ENCODE measurements at places on chromosomes 12 and 14.

GRCh38 chr14:51028361-51028760 is 66.5 kb downstream of the TRIM9 start:
- no peak for DNase-seq

DNA sequence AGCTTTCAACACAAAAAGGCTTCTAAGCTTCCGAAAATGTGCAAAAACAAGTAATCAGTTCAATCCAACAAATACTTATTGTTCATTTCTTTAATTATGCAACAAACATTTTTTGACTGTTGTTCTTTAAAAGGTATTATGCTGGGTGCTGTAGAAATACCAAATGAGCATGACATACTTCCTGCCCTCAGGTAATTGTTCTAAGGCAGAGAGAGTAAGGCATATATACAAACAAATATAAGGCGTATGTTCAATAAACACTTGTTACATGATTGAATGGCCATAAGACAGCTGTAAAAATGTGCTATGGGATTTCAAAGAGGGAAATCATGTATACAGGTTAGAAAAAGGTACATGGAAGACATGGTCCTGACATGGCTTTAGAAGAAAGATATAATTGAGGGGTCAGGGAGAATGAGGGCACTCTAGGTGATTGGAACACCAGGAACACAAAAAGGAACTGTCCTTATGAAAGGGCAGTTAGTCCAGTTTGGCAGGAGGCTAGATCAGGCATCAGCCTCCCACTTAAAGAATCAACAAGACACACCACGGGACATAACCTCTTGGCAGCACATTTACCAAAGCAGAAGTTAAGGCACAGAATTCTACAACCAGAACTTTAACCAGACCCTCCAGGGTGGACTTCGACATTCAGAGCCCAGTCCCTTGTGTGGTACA is 135.8 kb upstream of the SCAF11 start:
- no peak for DNase-seq

DNA sequence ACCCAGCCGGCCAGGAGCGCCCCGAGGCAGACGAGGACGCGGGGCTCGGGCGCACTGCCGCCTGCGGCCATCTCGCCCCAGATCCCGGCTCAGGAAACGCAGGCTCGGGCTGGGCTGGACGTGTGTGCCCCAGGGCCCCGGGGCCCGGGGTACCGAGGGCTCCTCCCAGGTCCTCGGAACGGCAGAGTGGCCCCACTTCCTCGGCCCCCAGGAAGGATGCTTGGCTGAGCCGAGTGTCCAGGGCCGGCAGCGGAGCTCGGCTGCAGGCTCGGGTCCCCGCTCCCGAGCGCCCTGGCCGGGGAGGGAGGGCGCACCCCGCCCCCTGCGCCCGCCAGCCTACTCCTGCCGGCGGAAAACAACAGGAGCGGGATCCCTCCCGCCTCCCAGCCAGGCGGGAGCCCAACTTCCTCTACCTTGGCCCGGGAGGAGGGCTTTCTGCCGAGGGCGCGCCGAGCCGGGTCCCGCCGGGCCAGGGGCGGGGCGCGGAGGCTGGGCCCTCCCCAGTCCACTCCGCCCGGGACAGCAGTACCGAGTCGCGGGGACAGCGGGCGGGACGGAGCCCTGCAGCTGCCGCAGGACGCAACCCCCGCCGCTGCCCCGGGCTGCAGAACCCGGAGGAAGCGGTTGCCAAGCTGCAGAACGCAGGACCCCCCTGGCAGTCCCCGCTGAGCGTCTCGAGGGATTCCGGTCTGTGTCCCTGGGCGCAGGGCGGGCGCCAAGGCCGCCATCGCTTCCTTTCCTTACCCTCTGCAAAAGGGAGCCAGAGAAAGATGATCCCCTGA is at the start of gene VSIG10:
Gene VSIG10, minus strand, starts transcription at position 411 of the 782 bp plus-strand sequence. Its CDS starts 340 bp downstream, at position 71.
- peak; percentile 84 for DNase-seq

DNA sequence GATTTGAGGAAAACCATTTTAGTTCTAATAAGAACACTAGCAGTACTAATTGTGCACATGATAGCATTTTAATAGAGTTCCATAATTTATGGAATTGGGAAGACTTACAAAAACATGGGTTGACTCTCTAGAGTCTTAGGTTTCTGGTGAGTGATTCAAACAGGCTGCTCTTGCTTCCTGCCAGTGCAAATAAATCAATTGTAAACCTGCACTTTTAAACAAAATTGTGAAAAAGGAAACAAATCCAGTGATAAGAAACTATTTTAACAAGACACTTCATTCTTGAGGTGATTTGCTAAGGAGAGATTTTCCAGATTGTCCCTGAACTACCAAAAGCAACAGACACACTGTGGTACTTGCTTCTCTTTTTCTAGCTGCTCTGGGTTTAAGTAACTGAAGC is 112.2 kb downstream of the CACNA1C start:
- no peak for DNase-seq

- peak; percentile 83 for DNase-seq
Observed at GRCh38 chr12:4648501-4649357, at the start of the genes AKAP3 and NDUFA9. AKAP3 (minus strand) TSS chr12:4649051; CDS start chr12:4638196, 10,855 bp downstream. NDUFA9 (plus strand) TSS chr12:4649114; CDS start chr12:4649127, 13 bp downstream.

DNA sequence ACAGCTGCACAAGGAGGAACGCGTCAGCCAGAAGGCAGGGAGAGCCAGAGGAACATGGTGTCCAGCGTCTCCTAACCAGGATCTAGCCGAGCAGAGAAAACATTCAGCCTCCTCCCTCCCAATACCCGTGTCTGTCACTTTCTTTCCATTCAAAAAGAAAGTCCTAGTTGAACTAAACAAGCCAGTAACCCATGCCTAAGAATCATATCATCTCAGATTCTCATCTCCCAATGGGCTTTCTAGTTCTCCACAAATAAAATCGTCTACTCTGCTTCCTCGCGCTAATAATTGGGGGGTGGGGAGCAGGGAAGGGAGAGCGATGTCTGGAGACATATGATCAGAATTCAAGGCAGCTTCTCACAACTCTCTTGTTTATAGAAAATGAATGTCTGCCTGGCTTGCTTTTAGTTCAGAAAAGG is 7.4 kb downstream of the NKX2-1 start:
- no peak for DNase-seq

DNA sequence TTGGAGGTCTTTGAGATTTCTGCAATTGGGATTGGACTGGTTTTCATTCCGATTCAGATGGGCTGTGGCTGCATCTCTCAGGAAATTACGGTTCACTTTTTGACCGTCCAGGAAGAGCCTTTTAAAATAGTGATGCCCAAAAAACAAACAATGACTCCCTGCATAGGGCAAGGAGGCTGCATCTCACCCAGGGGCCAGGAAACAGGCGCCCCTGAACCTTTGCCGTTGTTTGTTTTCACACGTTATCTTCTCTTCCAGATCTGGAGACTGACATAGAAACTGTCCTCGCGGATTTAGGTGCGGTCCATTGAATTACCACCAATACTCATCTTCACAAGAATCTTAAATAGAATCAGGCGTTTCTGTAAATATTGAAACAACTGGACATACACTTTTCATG is 66.0 kb downstream of the FLRT2 start:
- DNase-seq: no peak

DNA sequence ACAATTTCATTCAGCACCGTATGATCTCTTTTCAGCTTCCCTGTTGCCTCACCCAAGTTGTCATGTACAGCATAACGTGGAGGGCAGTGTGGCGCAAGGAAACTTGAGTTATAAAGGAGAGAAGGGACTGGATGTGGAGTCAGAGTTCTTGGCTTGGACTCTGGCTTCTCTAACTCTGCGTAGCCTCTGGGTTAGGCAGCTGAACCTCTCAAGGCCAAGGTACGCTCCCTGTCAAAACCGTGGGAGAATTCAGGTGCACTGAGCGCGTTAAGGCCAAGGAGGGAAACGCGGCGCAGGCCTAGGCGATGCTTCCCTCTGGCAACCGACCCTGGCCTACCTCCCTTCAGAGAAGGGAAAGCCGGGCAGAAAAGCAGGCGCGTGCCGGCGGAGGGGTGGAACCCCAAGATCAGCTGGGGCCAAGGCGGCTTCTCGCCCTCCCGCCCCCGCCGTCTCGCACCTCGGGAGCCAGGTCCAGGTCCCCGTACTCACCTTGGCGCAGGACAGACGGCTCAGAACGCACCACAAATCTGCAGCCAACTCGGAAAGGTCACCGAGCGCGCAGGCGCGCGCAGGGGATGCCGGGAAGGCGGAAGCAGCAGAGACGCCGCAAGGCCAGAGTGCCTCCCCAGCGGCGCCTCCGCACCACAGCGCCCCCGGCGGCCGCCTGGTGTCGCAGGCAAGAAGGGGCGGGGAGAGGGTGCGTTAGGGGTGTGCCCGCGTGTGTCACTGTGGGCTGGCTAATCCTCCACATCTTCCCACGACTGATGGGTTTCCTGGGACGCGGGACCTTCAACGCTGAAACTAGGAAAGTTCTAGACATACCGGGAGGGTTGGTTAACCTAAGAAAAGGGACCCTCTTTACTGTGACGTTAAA is 7.0 kb upstream of the TDRD9 start:
- DNase-seq: peak; percentile 92

DNA sequence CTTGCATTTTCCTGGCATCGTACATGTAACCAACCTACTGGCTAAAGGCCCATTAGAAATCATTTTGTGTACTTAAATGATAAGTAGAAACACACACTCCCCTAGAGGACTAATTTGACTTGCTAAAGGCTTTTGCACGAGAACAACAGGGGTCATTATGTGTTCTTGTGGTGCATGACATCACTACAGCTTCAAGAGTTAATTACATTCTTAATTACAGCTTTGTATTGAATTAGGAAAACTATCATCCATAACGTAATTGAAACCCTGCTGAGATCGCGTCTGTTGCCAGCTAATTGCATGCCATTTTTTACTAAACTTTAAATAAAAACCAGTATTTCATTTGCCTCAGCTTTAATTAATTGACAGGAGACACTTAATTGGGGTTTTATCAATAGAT is 51.4 kb downstream of the TMEM132C start:
- DNase-seq: no peak

GRCh38 chr12:130212384-130212989 is 50.2 kb downstream of the FZD10 start:
- no peak for DNase-seq

GRCh38 chr14:99497894-99498293 is 16.7 kb downstream of the CCNK start:
- DNase-seq: no peak

DNA sequence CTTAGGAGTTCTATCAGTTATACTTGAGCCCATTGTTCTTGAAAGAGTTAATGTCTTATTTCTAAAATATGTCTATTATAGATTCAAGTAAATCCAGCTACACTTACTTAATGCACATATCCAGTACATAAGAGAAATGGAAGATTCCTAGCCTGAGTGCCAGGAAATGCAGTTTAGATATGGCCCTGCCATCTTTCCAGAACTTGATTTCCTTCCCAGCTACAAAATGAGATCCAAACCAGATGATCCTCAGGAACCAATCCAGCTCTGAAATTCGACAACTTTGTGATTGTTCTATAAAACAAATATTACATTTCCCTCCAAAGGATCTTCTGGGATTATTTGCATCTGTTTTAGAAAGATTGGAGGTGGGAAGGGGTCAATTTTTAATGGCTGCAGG is 317.3 kb upstream of the GARIN6 start:
- DNase-seq: no peak

DNA sequence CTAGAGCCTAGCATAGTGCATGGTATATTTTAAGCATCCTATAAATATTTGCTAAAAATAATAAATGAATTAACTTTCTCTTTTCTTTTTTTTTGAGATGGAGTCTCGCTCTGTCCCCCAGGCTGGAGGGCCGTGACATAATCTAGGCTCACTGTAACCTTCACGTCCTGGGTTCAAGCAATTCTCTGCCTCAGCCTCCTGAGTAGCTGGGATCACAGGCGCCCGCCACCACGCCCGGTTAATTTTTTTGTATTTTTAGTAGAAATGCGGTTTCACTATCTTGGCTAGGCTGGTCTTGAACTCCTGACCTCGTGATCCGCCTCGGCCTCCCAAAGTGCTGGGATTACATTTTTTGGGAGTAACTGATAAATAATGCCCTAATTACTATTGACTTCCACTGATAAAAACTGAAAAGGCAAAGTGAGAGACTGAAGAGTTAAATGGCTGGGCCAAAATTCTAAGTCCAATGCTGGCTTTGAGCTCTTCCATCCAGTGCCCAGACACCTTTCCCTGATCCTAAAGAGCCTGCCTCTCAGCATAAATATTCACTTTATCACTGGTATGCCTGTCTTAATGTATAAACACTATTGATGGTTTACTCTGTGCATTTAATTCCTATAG is 213.0 kb upstream of the KRR1 start:
- no peak for DNase-seq

- no peak for DNase-seq
Observed at GRCh38 chr12:67918441-67918840, 70.8 kb upstream of the IFNG-AS1 start.

DNA sequence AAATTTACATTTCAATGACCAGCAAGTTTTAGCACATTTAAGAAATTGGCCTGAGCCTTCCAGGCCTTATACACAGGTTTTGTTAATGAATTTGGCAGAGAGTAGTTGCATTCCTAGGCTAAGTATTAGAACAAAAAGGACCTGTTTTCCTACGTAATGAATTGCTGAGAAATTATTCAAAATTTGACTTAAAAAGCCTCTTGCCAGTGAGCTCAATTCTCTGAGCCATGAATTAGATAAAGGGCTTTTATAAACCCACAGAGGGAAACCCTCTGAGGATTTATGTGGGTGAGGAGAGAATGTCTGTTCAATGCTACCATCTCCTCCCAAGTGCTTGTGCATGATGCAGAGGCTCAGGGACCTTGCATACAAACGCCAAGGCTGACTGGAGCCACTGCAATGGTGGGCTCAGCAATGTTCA is 94.5 kb upstream of the PELI2 start:
- no peak for DNase-seq

- no peak for DNase-seq
Observed at GRCh38 chr12:88383405-88383804, 196.9 kb downstream of the KITLG start.

GRCh38 chr14:68669111-68669511 is 123.8 kb downstream of the ZFP36L1 start:
- no peak for DNase-seq

DNA sequence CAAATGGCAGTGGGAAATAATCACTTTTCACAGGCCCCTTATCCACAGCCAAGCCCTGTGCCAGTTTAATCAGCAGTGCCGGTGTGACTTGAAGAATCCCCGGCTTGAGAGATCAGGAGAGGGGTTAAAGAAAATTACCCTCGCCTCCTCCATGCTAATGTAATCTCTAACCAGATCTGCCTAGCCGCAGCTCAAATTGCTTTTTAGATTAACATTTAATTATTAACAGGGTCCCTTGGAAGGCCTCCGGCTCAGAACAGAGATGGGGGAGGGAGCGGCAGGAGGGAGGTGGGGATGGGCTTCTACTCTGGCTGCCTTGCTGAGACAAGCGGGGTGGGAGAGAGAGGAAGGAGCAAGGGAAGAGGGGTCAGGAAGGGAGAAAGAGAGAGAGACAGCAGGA is 24.0 kb downstream of the FAM222A start:
- peak; percentile 16 for DNase-seq

DNA sequence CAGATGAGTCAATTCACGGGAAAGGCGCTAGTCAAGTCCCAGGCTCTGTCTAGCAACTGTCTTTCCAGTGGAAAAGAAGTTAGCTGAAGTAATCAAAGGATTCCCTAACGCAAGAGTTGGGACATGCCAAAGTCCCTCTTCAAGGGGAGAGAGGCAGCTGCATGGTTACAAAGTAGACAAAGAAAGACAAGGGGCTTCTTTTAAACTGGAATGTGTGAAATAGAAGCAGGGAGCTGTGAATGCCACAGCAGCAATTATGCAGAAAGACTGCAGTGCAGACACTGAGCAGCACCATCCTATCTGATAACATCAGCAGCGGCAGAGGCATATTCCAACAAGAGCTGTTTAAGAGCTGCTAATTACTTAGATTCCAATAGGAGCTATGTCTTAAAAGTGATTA is 12.5 kb upstream of the CIPC start:
- no peak for DNase-seq

- DNase-seq: no peak
Observed at GRCh38 chr12:62865065-62865464, 69.9 kb downstream of the PPM1H start.

Measured in left colon (tissue), 2 donors.